ENCODE measurements at places on chromosomes 3 and 15.

DNA sequence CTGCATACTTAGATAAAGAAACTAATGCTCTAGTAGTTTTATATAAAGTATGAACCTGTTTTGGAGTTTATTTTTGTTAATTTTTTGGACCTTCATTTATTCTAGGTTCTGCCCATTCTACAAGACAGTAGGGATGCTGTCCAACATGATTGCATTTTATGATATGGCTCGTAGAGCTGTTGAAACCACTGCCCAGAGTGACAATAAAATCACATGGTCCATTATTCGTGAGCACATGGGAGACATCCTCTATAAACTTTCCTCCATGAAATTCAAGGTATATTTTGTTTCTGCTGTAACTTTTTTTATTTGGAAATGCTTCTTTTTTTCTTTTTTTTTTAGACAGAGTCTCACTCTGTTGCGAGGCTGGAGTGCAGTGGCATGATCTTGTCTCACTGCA lies 33.3 kb upstream of the GRAMD1C start:
- DNase-seq: no peak

DNA sequence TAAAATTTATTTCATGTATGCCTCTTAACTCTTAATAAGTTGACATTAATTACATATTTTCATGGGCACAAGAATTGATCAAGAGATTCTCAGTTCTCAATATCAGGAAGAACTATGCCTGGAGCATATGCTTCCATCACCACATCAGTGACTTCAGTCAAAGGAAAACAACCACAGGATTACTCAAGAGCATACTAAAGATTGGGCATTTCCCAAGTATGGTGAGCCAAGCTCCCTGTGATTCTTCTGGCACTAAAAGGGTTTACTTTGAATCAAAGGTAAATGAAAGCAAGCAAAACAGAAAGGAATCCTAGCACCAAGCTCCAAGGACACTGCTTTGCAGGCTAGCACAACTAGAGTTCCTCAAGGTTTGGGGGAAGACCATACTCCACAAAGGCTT lies 44.6 kb downstream of the FMN1 start:
- DNase-seq: no peak

DNA sequence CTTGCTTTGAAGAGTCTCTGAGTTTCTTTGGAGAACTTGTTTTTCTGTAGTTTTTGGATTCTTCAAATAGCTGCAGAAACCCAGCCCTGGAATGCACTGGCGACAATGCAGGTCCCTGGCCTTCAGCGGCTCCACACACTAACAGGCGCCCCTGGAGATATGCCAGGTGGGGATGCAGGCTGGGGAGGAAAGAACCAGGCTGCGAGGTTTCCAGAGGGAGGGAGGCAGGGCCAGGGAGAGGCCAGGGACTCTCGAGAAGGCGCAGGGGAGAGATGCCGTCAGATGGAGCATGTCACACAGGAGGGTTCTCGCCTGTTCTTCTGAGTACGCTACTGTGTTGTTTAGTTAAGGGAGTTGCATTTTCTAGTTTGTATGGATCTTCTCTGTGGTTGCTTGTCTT lies 283.1 kb downstream of the GABRG3 start:
- no peak for DNase-seq

DNA sequence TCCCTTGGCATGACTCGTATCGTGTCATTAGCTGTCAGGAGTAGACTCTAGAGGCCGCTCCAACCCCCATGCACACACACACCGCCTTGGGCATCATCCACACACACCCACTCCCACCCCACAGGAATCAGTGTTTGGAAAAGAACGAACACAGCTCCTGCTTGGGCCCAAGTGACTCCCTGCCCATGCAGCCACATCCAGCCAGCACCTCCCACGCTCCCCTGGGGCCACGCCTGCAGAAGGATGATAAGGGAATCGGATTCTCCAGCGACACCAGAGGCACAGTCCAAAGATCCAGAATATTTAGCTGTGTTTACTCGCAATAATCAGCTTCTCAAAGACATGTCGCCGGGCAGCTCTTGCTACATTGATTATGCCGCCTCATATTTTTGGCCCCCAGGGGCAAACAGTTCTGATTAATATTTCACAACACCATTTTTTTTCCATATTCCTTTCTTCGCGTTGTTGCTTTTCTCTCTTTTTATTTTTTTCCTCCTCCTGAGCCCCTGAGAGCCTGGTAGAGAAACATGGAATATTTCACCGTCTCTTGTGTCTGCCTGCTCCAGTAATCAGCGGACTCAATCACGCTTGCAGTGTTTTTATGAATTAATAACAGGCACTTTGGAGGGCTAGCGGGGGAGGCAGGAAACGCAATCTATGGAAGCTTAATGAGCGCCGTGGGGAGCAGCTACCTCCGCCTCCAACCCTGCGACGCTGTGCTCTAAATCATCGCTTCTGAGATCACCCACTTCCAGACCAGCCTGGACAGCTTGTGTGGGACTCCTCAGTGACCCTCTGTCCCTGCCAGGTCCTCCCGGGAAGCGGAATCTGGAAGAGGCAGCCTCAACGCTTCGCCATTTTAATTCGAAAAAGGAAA lies 221.4 kb downstream of the TLE3 start:
- no peak for DNase-seq

GRCh38 chr3:105387122-105387751 lies 20.5 kb downstream of the ALCAM start:
- no peak for DNase-seq

DNA sequence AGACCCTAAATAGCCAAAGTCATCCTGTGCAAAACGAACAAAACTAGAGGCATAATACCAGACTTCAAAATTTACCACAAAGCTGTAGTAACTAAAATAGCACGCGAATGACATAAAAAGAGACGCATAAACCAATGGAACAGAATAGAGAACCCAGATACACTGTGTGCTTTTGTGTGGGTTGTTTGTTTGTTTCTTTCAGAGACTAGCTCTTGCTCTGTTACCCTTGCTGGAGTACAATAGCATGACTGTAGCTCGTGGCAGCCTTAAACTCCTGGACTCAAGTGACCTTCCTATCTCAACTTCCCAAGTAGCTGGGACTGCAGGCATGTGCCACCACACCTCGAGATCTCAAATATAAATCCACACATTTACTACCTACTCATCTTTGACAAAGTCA lies 1314.6 kb upstream of the GBE1 start:
- no peak for DNase-seq

GRCh38 chr3:127847236-127847720 lies 25.0 kb upstream of the MGLL start:
- DNase-seq: no peak

DNA sequence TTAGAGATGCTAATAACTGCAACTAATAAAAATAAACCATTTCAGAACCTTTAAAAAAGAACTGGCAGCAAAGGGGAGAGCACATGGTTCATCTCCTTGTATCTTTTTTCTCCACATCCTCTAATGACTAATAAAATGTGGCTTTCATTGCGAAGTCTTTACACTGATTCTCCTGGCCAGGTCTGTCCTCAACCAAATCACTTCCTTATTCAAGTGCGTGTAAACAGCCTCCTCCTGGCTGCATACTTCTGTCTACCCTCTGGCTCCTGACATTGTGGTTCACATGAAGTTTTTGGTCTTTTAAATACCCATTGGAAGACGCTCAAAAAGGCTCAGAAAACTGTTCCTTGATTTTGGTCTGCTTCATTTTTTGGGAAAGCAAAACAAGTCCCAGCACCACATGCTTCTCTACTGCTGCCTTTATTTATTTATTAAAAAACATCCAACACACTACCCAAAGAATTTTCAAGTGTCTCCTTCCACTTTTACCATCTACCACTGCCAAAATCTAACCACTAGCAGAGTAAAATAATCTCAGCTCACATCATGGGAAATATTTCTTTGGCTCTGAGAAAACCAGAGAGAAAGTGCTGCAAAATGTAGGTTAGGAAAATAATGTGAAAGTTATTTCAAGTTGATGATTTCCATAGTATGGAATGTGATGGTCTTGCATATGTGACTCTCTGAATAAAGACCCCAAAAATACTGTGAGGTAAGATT lies 85.1 kb downstream of the EFL1 start:
- no peak for DNase-seq

All from activated CD8-positive, alpha-beta memory T cell treated with anti-CD3 and anti-CD28 coated beads for 1 hour (primary cell).